T-cell (primary cell): ENCODE measurements at places on chromosomes 3 and 15.
A peak's percentile ranks its signal among the peaks of the same experiment; 100 is the strongest.

- DNase-seq, result no peak
Measured at GRCh38 chr15:95761501-95762165, 568.9 kb upstream of the NR2F2 start.

- DNase-seq, result no peak
Measured at GRCh38 chr15:59154243-59154642, 49.3 kb downstream of the CCNB2 start.

GRCh38 chr15:74835312-74835823 is 7.6 kb downstream of the ULK3 start:
- no peak for DNase-seq

GRCh38 chr3:107068980-107069379 is 308.3 kb upstream of the CCDC54 start:
- DNase-seq, result no peak

DNA sequence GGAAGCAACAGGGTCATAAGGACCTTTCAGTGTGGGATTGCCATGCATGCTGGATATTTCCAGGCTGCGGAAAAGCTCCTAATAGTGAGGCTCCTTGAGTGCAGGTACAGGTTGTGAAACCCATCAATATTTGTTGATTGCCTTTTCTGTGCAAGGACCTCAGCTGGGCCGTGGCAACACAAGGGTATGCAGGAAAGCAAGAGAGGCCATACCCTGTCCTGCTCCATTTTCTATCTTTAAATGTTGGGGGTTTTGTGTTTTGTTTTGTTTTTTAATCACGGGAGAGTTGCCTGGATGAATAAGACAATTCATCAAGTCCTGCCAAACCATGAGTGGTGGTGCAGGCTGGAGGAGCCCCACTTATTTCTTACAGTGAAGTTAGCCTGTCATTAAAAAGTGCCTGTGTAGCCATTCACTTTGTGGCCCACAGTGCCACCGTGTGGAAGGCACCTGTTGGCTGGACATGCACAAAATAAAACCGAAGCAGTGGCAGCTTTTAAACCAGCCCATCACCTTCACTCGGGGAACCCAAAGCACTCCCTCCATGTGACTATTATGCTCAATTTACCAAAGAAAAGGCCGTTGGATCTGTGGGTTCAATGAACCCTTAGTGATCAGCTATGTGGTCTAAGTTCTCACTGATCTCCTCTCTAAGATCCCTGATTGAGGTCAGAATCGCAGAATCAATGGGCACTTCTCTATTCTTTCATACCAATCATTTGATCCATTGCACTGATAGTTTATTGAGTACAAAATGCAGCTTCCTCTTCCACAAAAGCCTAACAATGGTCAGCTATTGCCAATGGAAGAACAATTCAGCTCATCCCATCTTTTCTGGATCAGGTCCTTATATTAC is 42.2 kb downstream of the CLDN18 start:
- DNase-seq, result no peak

- DNase-seq, result peak; percentile 8
Measured at GRCh38 chr3:27861046-27862036, 139.2 kb upstream of the EOMES start.

GRCh38 chr15:50764461-50765194 is 878 bp downstream of the SPPL2A start:
- DNase-seq, result no peak

GRCh38 chr3:8581806-8582445 is 62.7 kb downstream of the SSUH2 start:
- no peak for DNase-seq

DNA sequence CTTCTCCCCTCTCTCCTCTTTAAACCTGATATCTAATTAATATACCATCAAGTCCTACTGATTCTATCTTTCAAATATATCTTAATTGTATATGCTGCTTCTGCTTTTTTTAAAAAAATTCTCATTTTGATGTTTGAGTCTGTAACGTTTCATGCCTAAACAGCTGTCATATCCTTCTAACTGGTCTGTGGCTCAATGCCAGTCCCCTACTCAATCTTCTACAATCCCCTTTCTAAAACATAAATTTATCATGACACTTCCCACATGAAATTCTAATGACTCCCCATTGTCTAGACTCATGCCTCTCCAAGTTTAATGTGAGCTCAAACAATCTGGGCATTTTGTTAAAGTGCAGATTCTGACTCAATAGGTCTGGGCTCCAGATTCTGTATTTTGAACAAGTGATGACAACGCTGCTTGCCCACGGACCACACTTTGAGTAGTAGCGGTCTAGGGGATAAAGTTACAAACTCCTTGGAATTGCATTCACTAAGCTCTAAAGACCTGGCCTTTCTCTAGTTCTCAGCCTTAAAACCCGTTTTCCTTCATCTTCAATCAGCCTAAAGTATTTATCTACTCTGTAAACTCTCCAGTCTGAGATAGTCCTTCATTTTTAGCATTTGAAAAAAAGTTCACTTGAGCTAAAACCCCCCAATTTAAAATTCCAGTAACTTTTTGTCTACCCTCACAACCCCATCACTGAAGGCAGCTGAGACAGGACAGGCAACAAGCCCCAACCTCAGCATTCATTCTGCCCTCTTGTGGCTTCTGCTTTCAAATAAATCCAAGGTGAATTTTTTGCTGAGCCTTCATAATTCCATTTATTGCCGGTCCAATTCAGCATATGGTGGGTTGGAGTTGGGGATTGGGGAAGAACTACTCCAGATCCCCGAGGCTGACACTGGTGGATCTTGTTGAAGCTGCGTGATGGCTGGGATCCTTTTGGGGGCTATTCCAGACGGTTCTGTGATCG is 88.1 kb upstream of the THRB start:
- DNase-seq, result no peak

DNA sequence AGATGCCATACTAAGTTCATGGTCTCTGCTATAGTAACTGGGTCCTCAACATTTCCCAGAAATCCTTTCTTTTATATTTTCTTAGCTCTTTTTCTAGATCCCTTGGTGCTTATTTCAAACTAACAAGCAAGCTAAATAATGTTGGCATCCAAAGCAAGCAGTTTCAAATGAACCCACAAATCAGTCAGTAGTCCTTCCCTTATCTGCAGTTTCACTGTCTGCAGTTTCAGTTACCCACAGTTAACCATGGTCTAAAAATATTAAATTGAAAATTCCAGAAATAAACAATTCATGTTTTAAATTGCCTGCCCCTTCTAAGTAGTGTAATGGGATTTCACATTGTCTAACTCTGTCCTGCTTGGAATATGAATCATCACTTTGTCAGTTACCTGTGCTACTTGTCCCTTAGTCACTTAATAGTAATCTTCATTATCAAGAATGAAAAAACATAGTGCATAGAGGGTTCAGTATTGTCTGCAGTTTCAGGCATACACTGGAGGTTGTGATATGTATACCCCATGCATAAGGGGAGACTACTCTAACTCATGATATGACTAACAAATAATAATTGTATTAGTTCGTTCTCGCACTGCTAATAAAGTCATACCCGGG is 633.7 kb downstream of the MECOM start:
- DNase-seq, result no peak
